ENCODE measurements at places on chromosomes 12 and 14.

DNA sequence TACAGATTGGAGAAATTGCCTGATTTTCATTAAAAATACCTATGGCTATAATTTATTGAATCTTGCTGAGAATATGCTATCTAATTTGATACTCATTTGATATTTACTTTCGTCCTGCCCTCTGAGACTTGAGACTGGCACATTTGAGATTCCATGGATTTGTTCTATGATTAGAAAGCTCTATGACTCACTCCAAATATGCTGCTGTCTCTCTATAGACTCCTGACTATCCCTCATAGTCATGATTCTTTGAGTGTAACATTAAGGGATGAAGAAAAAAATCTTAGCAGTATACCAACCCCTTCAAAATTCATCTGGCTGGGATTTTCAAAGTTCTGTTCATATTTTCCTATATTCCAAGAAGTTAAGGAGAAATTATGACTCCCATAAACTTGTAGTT lies 191.9 kb downstream of the LRIG3 start:
- no peak for DNase-seq

DNA sequence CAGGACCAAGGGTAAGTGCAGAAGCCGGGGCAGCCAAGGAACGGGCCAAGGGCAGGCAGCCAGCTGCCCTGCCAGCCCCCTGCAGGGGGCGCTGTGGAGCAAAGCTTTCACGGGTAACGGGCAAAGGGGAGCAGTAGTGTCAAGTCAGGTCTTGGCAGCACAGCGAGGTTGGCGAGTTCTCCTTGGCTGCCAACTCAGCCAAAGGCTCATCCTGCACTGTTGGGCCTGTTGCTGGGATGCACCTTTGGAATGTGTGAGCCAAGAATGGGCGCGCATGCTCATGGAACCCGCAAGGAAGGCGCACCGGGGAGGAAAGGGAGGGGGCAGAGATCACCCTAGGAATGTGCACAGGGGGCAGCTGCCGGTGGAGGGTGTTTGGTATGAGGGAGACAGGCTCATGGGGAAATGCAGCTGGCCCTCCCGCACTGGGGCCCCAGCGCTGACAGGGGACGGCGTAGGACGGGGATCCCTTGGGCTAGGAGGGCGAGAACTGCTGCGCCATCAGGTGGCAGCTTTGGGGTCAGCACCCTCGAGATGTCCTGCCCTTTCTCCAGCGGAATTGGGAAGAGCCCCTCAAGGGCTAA lies 138.0 kb downstream of the ASCL4 start:
- DNase-seq, result peak; percentile 33

GRCh38 chr14:56295743-56296142 lies 177.5 kb downstream of the PELI2 start:
- DNase-seq, result no peak

DNA sequence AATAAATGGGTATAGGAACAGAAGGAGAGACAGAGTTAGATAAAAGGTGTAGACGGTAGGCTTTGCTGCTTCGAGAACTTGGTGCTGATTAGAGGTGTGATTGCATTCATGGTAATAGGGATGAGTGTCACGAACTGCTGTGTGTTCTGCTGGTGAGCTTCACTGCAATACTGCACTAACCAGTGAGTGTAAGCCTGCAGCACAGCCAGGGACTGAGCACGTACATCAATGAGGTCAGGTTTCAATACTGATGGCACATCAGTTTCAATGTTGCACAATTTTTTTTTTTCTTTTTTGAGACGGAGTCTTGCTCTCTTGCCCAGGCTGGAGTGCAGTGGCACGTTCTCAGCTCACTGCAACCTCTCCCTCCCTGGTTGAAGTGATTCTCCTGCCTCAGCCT lies 24.9 kb upstream of the EDDM3A start:
- DNase-seq, result no peak

- DNase-seq, result no peak
These were observed 246.4 kb upstream of the AMIGO2 start for GRCh38 chr12:47326190-47326589.

- DNase-seq, result no peak
These were observed 58.5 kb upstream of the PRICKLE1 start for GRCh38 chr12:42648061-42648460.

- no peak for DNase-seq
These were observed 1209.8 kb downstream of the FLRT2 start for GRCh38 chr14:86739761-86740160.

DNA sequence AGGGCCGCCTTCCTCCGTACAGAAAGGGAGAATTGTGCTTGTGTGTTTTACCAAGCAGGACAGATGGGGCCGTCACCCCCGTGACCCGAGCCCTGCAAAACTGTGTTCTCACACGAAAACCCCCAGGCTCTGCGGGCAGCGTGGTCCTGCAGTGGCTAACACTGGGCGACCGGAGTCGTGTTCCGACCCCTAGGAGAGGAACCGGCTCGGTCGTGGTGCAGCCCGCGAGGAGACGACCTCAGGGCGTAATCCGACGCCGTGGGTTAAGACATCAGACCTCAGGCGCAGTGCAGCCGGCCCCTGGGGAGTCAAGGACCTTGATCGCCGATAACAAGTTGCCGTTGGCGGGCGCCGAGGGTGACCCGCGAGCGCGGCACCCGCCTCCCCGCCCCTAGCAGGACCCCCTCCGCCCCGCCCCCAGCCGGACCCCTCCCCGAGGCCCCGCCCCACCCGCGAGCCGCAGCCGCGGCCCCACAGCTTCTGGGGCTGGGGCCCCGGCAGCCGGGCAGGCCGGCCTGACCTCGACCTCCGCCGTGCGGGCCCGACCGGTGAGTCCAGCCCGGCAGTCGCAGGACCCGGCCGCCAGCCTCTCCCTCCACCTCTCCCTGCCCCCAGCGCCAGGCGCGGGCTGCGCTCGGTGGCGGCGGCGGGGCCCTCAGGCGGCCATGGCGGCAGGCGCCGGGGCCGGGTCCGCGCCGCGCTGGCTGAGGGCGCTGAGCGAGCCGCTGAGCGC lies at the start of gene CHPT1:
CHPT1 (plus strand) TSS at position 444 of the 733 bp plus-strand sequence; CDS start at position 666, 222 bp downstream.
- DNase-seq, result peak; percentile 12

- DNase-seq, result no peak
These were observed 868 bp downstream of the SPATA7 start for GRCh38 chr14:88386256-88386794.

DNA sequence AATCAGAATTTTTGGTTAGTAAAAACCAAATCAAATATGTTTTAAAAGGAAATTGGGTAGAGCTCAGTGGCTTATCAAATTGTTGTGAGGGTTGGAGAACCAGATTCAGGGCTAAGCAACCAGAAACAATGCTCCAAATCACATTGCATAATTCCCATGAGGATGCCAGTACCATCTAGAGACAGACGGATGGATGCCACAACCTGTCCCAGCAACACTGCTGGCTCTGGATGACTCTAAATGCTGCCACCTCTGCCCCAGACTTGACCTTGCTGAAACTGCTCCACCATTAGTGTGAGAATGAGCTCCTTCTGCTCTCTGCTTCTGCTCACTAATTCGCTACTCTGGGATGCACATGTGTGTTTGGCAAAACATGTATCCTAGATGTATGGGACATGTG lies 43.9 kb downstream of the FRS2 start:
- DNase-seq, result peak; percentile 22

DNA sequence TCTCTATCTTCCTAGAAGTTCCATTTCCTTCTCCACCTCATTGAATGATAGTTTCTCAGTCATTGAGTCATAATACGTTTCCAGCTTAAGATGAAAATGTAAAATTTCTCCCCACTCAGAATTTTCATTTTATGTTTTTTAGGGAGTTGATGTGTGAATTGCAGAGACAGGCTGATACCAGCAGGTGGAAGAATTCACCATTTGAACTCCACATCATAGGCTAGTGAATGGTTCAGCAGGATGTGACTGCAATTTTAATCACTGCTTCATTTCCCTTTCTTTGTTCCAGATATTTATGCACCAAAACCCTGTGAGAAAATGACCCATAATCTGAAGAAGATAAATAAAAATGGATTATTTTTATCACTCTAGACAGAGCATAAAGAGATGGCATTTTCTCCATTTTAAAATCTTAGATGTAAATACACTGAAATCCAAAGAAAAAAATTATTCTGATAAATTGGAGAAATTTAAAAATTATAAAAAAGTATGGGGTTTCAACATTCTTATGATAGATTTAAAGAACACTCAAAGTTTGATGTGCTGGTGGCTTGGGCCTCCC lies 10.6 kb upstream of the PYGL start:
- DNase-seq, result peak; percentile 82

DNA sequence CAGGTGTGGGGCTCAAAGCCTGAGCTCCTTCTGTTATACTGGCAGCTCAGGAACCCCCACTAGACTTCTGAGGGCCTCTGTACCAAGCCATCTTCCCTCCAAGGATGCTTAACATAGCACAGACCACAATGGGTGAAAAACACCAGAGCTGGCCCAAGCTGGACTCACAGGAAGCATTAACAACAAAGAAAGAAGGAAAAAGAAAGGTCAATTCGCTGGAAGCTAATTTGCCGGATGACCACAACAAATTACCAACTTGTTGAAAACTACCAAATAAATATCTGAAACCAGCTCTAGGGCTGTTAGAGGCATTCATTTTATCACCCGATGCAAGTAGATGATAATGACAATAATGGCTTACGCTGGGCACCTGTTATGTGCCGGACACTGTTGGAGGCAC lies 48.7 kb downstream of the RBM19 start:
- DNase-seq, result no peak

DNA sequence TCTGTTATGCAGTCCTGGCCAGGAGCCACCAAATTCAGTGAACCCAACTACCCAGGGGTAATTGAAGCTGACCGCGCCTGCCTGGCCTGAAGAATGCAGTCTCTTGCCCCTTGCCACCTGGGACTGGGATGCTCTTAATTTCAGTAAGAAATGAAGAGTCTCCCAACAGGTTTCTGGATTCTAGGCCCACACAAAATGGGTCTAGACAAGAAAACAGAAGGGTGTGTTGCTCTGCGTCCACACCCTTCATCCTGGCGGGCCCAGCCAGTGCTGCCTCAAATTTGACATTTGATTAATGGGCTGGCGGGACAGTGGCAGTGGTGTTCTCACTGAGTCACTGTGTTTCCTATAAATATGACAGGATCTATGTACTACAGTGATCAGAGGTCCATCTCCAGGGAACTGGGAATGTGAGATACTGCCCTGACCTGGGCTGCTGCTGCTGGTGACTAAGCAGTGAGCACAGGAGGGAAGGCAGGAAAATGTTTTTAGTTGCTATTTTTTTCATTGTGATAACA lies 6.5 kb downstream of the TMEM253 start:
- peak; percentile 40 for DNase-seq

- no peak for DNase-seq
These were observed 68.9 kb upstream of the YARS2 start for GRCh38 chr12:32824596-32824995.

GRCh38 chr14:78633752-78634151 lies 463.6 kb downstream of the NRXN3 start:
- no peak for DNase-seq

- DNase-seq, result no peak
These were observed 6.0 kb upstream of the UBE2N start for GRCh38 chr12:93447555-93448290.

- no peak for DNase-seq
These were observed 2.8 kb downstream of the SPRING1 start for GRCh38 chr12:116735084-116735483.

GRCh38 chr14:98708555-98708954 lies 563.4 kb downstream of the BCL11B start:
- DNase-seq, result no peak

DNA sequence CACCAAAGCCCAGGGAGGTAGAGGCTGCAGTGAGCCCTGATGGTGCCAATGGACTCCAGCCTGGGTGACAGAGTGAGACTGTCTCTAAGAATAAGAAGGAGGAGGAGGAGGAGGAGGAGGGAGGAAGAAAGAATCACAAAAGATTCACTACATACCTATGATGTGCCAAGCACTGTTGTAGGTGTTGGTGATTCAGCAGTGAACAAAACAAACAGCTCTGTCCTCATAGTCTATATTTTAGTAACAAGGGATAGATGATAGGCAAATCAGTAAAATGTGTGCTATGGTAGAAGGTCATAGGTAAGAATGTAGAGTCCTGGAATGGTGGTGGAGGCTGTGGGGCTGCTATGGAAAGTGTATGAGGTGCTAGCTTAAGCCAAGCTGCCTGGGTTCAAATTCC lies 18.0 kb upstream of the ABHD12B start:
- DNase-seq, result no peak

DNA sequence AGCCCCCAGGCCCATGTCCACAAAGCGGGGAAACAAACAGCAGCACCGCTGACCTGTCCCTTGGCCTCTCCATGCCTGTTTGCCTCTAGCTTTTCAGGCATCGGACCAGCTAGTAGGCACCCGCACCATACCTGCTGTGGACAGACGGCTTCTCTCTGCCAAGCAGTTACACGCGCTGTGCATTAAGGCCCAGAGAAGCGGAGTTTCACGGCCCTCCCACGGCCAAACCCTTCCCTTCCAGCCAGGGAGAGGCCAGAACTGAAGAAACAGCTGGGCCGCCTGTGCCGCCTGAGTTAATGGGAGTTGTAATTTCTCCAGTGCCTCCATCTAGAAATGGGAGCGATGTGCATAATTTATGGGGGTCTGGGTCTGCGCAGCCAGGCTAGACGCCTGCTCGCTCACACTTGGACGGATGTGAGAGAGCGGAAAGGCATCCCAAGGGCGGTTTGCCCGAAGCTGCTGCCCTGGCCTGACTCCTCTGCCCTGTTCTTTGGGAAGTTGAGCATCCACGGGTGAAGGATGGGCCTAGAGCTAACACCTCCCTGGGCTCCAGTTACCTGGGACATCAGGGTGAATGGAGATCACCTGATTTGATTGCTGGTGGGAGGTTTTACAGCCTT lies 89.7 kb upstream of the BCL11B start:
- DNase-seq, result no peak

DNA sequence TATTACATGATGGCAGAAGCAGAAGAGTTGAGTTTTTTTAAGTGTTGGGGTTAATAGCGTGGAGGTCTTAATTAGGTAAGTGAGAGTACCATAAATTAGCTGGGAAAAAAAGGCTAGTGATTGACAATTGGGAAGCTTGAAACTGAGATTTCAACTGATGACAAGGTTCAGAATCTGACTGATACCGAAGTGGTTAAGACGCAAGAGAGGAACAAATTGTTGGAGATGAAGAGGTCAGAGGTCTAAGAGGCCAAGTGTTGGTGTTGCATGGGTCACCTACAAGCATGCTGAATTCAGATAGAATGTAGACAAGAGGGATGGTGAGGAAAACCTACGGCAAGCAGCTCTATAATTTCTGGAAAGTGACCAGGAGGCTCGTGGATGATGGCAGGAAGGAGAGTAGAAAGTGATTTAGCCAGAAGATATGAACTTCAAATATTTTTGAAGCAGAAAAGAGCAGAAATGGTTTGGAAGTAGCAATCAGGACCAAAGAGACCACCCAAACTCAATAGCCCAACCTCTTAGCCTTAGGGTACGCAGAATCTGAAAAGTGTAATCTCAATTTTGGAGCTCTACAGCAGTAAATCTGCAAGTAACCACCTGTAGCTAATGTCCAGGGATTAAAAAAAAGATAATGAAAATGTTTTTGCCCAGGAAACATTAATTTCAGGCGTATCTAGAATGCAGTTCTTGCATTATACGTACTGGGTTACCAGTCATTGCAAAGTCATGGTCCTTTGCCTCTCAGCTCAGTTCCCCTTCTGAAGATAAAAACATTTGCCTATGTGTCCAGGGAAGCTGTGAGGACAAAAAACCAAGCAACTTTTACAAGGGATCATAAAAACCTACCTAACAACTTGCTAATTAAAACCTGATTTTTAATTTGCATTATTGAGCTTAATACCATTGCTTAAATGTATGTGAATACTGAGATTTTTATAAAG lies 1.7 kb upstream of the TMPO start:
- no peak for DNase-seq

GRCh38 chr12:7716381-7716780 lies 5.1 kb downstream of the DPPA3 start:
- DNase-seq, result no peak

- no peak for DNase-seq
These were observed 292.2 kb upstream of the CRY1 start for GRCh38 chr12:107385509-107385908.

- DNase-seq, result no peak
These were observed 142.3 kb downstream of the FUT8 start for GRCh38 chr14:65554837-65555236.

All from NCI-H1694 treated with DMSO at 0.1 percent for 48 hours (cell line).